ENCODE measurements at places on chromosomes 2 and 18.

GRCh38 chr18:62066102-62066818, 120.6 kb downstream of the PIGN start:
- no peak for DNase-seq

DNA sequence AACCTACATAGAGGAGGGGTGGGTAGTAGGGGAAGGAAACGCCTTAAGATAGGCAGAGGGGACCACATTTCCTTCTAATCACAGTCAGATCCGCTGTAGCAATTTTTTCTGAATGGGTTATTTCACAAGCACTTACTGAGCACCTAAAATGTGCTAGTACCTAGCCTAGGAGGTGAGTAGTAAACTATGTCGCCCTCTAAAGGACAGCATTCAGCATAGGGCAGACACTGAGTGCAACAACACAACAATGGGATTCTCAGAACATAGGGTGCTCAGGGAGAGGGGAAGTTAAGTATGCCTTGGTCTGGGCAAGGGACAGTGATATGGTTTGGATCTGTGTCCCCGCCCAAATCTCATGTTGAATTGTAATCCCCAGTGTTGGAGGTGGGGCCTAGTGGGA, 166.1 kb upstream of the RAB6C start:
- DNase-seq = no peak

DNA sequence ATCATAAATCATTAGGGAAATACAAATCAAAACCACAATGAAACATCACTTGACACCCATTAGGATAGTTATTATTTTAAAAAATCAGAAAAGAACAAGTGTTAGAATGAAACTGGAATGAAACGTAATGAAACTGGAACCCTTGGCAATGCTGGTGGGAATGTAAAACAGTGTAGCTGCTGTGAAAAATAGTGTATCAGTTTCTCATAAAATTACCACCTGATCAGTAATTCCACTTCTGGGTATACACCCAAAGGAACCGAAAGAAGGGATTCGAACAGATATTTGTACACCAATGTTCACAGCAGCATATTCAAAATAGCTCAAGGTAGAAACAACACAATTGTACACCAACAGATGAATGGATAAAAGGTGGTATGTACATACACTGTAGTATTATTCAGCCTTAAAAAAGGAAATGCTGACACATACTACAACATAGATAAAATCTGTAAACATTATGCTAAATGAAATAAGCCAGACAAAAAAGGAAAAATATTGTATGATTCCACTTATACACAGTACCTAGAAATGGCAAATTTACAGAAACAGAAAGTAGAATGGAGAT, 27.0 kb downstream of the ROCK1 start:
- DNase-seq = no peak

GRCh38 chr18:7562491-7562890, 4.6 kb upstream of the PTPRM start:
- no peak for DNase-seq

GRCh38 chr2:214549946-214550345, 139.1 kb downstream of the VWC2L start:
- no peak for DNase-seq

GRCh38 chr18:45667056-45667736, 51.9 kb downstream of the SLC14A2 start:
- no peak for DNase-seq

GRCh38 chr18:686339-687111, 25.9 kb downstream of the ENOSF1 start:
- no peak for DNase-seq

- DNase-seq = no peak
Observed at GRCh38 chr2:135285391-135285790, 233.3 kb downstream of the RAB3GAP1 start.
